PC-9 (cell line): ENCODE measurements at places on chromosomes 7 and 10.

- H3K27ac ChIP-seq, result no peak overlapping the region
- no peaks in the 10 kb centered on the region for H3K4me1 ChIP-seq
- H3K36me3 ChIP-seq, result no peaks in the 10 kb centered on the region
- H3K4me3 ChIP-seq, result no peak overlapping the region
Observed at GRCh38 chr10:75995720-75996119, 564.3 kb downstream of the LRMDA start.

- H3K27ac ChIP-seq, result no peak overlapping the region
- no peak overlapping the region for H3K4me3 ChIP-seq
- no peaks in the 10 kb centered on the region; the same call in 1 of the 2 replicates for H3K4me1 ChIP-seq
- no peaks in the 10 kb centered on the region for H3K36me3 ChIP-seq
- no peaks in the 10 kb centered on the region for H3K27me3 ChIP-seq
- DNase-seq, result no peak
Observed at GRCh38 chr10:128007971-128008370, 101.1 kb downstream of the PTPRE start.

- no peak for DNase-seq
- H3K4me1 ChIP-seq, result 0 out of 2 replicates have a peak, but pooled peaks cover 6% of the 10 kb centered on the region
- peaks cover 17% of the 10 kb centered on the region; the same call in 1 of the 2 replicates for H3K27me3 ChIP-seq
- no peak overlapping the region for H3K27ac ChIP-seq
- no peaks in the 10 kb centered on the region for H3K36me3 ChIP-seq
- peak overlapping the region; percentile 60 for H3K4me3 ChIP-seq
Observed at GRCh38 chr7:91264924-91265681, 870 bp downstream of the FZD1 start.

DNA sequence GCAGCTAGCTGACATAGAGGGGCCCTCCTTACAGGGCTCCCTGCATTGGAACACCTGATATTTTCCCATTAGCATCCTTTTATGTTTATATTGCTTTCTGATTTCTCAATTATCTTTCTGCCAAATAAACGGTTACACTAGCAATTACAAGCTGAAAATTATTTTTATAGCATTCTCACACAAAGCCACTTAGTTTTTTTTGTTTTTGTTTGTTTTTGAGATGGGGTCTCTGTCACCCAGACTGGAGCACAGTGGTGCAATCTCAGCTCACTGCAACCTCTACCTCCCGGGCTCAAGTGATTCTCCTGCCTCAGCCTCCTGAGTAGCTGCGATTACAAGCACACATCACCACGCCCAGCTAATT lies 9.9 kb upstream of the ZC3HAV1 start:
- no peak overlapping the region for H3K4me3 ChIP-seq
- no peaks in the 10 kb centered on the region for H3K27me3 ChIP-seq
- H3K27ac ChIP-seq, result no peak overlapping the region
- peaks cover 27% of the 10 kb centered on the region for H3K4me1 ChIP-seq
- DNase-seq, result no peak

- peak overlapping the region; percentile 75 for H3K4me3 ChIP-seq
- H3K4me1 ChIP-seq, result peaks cover 18% of the 10 kb centered on the region
- no peaks in the 10 kb centered on the region for H3K36me3 ChIP-seq
- H3K27ac ChIP-seq, result peak overlapping the region; percentile 72
- H3K27me3 ChIP-seq, result no peaks in the 10 kb centered on the region
- DNase-seq, result peak; percentile 70
Observed at GRCh38 chr10:96834120-96834519, 2.0 kb downstream of the LCOR start.

DNA sequence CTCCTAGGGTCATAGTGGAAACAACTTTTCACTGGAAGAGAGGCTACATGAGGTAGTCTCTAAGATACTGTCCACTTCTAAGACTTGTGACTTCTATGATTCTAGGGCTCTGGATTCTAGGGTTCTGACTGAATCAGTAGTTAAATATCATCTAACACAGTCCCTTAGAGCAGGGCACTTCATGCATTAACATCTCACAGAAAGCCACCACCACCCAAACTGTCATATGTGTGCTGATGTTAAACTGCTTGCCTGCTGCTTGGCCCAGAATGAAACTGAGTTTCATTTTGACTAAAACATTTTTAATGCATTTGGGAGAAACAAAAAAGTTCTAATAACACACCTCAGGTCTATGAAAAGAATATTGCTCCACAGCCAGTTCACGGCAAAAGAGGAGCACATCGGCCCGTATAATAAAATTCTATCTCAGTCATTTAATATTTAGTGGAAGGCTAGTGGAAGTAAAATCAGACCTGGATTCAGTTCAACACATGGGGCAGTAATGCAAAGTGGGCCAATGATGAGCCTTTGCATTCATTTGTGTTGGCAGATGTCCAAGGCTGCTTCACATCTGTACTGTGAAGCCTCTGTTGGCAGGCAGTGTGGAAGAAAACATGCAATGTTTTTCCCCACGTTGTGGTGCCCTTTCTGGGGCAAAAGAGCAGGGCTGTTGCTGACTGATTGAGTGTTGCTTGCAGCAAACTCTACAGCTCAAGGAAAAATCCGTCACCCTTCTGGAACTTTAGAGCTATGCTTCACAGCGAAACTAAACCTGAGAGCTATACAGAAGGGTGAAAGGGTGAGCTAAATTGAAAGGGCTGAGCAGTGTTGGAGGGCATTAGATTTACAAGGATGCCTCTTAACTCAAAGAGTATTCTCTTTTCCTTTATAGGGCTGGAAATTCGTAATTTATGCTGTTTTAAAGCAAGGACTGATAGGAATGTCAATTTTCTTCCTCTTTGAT lies 33.5 kb upstream of the AUTS2 start:
- no peaks in the 10 kb centered on the region for H3K36me3 ChIP-seq
- H3K4me1 ChIP-seq, result no peaks in the 10 kb centered on the region
- H3K4me3 ChIP-seq, result no peak overlapping the region
- H3K27me3 ChIP-seq, result peaks cover 5% of the 10 kb centered on the region; the same call in 1 of the 2 replicates
- H3K27ac ChIP-seq, result no peak overlapping the region

DNA sequence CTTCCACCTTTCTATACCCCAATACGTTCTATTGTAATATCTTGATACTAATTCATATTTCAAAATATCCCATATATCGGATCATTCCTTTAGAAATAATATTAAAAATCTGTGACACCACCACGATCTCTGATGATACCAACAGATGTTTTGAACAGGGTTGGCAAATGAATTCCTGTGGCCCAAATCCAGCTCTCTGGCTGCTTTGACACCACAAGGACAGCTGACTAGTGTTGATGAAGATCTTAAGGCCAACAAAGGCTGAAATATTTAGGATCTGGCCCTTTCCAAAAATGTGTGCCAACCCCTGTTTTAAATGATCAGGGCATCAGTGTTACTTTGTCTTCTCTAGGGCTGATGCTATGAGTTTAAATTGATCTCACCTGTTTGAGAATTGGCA lies 380.7 kb upstream of the PFKP start:
- DNase-seq, result no peak
- no peaks in the 10 kb centered on the region for H3K27me3 ChIP-seq
- no peak overlapping the region for H3K4me3 ChIP-seq
- H3K4me1 ChIP-seq, result no peaks in the 10 kb centered on the region
- no peaks in the 10 kb centered on the region for H3K36me3 ChIP-seq

GRCh38 chr7:48551652-48552051 lies 372.7 kb upstream of the CDC14C start:
- no peak for DNase-seq
- no peaks in the 10 kb centered on the region for H3K36me3 ChIP-seq
- no peaks in the 10 kb centered on the region for H3K27me3 ChIP-seq
- no peak overlapping the region for H3K27ac ChIP-seq

GRCh38 chr10:110344622-110345021 lies 39.9 kb upstream of the SMNDC1 start:
- no peaks in the 10 kb centered on the region for H3K36me3 ChIP-seq
- H3K4me1 ChIP-seq, result peaks cover 19% of the 10 kb centered on the region
- H3K27me3 ChIP-seq, result no peaks in the 10 kb centered on the region
- H3K4me3 ChIP-seq, result no peak overlapping the region

- H3K4me1 ChIP-seq, result peaks cover 36% of the 10 kb centered on the region
Observed at GRCh38 chr10:14565199-14565598, 209.5 kb downstream of the FAM107B start.

DNA sequence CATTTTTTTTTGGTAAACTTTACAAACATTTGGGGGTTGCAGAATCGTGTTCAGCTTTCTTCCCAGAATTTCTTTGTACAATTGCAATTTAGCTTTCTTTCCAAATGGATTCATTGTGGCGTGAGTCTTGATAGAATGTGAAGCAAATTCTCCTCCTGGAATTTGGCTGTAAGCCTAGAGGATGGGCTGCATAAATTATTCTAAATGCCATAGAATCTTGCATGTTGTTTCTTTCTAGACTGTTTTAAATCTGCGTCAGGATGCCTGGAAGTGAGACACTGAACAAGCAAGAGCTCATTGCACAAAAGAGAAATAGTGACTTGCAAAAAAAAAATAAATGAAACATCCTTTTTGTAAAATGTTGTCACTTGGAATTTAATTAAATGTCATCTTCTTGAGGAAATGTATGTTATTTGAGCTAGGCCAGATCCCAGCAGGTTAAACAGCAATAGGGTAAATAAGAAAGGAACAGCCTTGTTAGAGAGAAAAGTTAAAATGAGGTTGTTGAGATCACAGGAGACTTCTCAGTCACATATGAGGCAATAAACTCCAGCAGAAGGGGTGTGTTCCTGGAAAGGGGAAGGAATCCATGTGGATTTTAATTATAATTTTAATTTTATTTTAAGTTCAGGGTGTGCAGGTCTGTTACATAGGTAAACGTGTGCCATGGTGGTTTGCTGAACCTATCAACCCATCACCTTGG lies 483.0 kb downstream of the PLXDC2 start:
- no peak for DNase-seq
- no peak overlapping the region for H3K4me3 ChIP-seq
- H3K4me1 ChIP-seq, result no peaks in the 10 kb centered on the region
- no peaks in the 10 kb centered on the region for H3K36me3 ChIP-seq
- no peak overlapping the region for H3K27ac ChIP-seq

DNA sequence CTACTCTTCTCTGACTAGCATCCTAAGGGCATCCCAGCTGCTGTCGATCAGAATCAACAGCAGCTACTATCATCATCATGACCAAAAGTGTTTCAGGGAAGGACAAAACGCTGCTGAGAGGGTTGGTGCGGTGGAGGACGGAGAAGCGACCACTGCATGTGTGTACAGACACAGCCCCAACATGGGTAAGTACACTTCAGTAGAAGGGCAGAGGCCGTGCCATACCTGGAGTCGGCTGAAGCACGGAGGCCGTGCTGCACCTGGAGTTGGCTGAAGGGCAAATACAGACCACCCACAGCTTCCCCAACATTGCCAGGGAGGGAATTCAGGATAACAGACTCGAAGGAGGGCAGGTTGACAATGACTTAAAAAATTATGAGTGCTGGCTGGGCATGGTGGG lies 67.8 kb upstream of the CYTH3 start:
- no peaks in the 10 kb centered on the region for H3K36me3 ChIP-seq
- no peak for DNase-seq
- no peaks in the 10 kb centered on the region for H3K27me3 ChIP-seq
- no peaks in the 10 kb centered on the region for H3K4me1 ChIP-seq
- H3K27ac ChIP-seq, result no peak overlapping the region

- peaks cover 10% of the 10 kb centered on the region for H3K4me1 ChIP-seq
- DNase-seq, result no peak
- no peak overlapping the region for H3K4me3 ChIP-seq
- no peaks in the 10 kb centered on the region for H3K27me3 ChIP-seq
- H3K36me3 ChIP-seq, result no peaks in the 10 kb centered on the region
- H3K27ac ChIP-seq, result no peak overlapping the region
Observed at GRCh38 chr7:47622586-47622945, 40.7 kb upstream of the TNS3 start.

GRCh38 chr7:151735851-151736402 lies 141.0 kb downstream of the PRKAG2 start:
- H3K4me1 ChIP-seq, result peaks cover 29% of the 10 kb centered on the region
- no peaks in the 10 kb centered on the region for H3K36me3 ChIP-seq
- no peak for DNase-seq
- no peaks in the 10 kb centered on the region for H3K27me3 ChIP-seq

DNA sequence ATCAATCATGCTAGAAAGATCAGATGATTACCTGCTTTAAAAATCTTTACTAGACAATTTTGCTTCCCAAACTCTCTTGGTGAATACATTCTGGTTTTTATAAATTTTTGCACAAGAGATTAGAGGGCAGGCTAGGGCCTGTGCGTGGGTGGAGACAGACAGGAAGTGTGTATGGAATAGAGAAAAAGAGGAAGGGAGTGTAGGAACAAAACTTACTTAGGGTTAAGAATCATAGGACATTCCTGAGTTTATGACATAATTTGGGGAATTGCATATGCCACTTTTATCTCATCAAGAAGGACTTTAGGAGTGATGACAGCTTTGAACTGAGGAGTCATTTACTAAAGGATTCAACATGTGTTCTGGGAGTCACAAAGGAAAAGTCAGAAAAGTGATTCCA lies 31.3 kb downstream of the LAMB1 start:
- peaks cover 54% of the 10 kb centered on the region for H3K36me3 ChIP-seq
- H3K27ac ChIP-seq, result no peak overlapping the region
- no peaks in the 10 kb centered on the region for H3K4me1 ChIP-seq
- no peak overlapping the region for H3K4me3 ChIP-seq

DNA sequence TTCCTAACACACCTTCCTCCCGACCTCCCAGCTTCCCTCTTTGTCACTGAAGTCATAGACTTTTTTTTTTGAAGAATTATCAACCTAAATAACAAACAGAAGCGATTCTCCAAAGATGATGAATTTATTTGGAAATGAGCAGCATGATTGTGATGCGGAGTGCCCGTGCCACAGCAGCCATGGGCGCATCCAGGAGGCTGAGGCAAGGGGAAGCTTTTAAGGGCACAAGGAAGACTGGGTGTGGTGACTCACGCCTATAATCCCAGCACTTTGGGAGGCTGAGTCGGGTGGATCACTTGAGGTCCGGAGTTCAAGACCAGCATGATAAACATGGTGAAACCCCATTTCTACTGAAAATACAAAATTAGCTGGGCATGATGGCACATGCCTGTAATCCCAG lies 16.2 kb upstream of the GIMAP8 start:
- no peak overlapping the region for H3K27ac ChIP-seq
- H3K27me3 ChIP-seq, result peaks cover 82% of the 10 kb centered on the region
- H3K36me3 ChIP-seq, result no peaks in the 10 kb centered on the region
- H3K4me3 ChIP-seq, result no peak overlapping the region
- DNase-seq, result no peak

- H3K4me1 ChIP-seq, result no peaks in the 10 kb centered on the region
- peaks cover 26% of the 10 kb centered on the region for H3K27me3 ChIP-seq
- DNase-seq, result no peak
- no peak overlapping the region for H3K4me3 ChIP-seq
- H3K36me3 ChIP-seq, result no peaks in the 10 kb centered on the region
Observed at GRCh38 chr7:128200376-128200775, 40.7 kb upstream of the LEP start.

DNA sequence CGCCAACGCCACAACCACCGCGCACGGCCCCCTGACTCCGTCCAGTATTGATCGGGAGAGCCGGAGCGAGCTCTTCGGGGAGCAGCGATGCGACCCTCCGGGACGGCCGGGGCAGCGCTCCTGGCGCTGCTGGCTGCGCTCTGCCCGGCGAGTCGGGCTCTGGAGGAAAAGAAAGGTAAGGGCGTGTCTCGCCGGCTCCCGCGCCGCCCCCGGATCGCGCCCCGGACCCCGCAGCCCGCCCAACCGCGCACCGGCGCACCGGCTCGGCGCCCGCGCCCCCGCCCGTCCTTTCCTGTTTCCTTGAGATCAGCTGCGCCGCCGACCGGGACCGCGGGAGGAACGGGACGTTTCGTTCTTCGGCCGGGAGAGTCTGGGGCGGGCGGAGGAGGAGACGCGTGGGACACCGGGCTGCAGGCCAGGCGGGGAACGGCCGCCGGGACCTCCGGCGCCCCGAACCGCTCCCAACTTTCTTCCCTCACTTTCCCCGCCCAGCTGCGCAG lies 424 bp downstream of the EGFR start:
- peak overlapping the region; percentile 68 for H3K27ac ChIP-seq
- H3K27me3 ChIP-seq, result no peaks in the 10 kb centered on the region
- peaks cover 43% of the 10 kb centered on the region for H3K4me1 ChIP-seq
